ENCODE measurements at places on chromosomes 7 and 10. TPM values are rescaled to one million over a fixed set of nuclear protein-coding genes. Genes with fewer than 3 reads are reported as not detected.

The TMEM176A gene
- total RNA-seq = not detected

The CCL24 gene
- total RNA-seq = not detected

The TAX1BP1 gene
- total RNA-seq = 71.8 TPM

GRCh38 chr10:93126483-93127052 is 52.9 kb downstream of the CYP26A1 start:
- peaks cover 3% of the 10 kb centered on the region for H3K4me1 ChIP-seq
- H3K27ac ChIP-seq = no peak overlapping the region
- no peaks in the 10 kb centered on the region for H3K27me3 ChIP-seq
- H3K36me3 ChIP-seq = no peaks in the 10 kb centered on the region

- H3K4me1 ChIP-seq = no peaks in the 10 kb centered on the region
- H3K27me3 ChIP-seq = peaks cover 49% of the 10 kb centered on the region
- no peak for DNase-seq
- H3K36me3 ChIP-seq = no peaks in the 10 kb centered on the region
- no peak overlapping the region for H3K27ac ChIP-seq
These were observed 65.3 kb upstream of the SLF2 start for GRCh38 chr10:100847440-100847839.

The EBLN1 gene
- not detected for total RNA-seq

DNA sequence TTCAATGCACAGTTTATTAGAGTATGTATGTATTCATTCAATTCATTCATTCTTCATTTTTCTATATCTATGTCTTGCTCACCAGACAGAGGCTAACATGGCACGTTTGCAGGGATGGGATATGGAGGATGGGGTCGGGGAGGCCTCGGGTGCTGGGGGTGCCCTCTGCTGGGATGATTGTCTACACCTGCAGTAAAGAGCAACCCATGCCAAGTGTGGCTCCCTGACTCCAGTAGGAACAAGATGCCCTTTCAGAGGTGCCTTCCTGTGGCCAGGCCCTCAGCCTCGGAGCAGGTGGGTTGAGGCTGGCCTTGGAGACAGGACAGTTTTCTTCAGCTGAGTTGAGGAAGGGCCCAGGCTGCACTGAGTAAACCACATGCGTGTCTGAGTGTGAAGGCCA is 157.2 kb downstream of the SH2D4B start:
- peaks cover 11% of the 10 kb centered on the region for H3K27me3 ChIP-seq
- no peak overlapping the region for H3K27ac ChIP-seq
- no peaks in the 10 kb centered on the region for H3K36me3 ChIP-seq
- no peak for DNase-seq

DNA sequence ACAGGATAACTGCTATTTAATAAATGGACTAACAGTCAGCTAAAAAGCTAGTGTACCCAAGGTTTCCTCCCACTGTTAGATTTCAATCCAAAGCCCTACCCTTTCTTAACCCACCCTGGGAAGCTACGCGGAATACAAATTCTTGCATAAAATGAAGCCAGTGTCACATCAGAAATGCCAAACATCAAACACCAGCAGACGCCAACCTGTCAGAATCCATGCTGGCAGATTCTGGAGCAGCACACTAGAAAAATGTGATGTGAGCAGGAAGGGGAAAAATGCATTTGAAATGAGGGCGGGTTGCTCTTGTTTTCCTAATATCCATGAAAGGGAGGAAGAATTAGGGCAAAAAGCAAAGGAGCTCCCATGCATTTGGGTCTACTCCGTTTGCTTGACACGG is 16.1 kb upstream of the JCAD start:
- no peaks in the 10 kb centered on the region for H3K36me3 ChIP-seq
- no peak overlapping the region for H3K27ac ChIP-seq
- H3K4me1 ChIP-seq = peaks cover 2% of the 10 kb centered on the region
- peaks cover 53% of the 10 kb centered on the region for H3K27me3 ChIP-seq
- DNase-seq = no peak

The GDI2 gene
- 187 TPM for total RNA-seq

GRCh38 chr7:135666846-135667245 is 4.5 kb downstream of the STMP1 start:
- no peak overlapping the region for H3K4me3 ChIP-seq
- H3K36me3 ChIP-seq = peaks cover 15% of the 10 kb centered on the region
- no peaks in the 10 kb centered on the region for H3K27me3 ChIP-seq

DNA sequence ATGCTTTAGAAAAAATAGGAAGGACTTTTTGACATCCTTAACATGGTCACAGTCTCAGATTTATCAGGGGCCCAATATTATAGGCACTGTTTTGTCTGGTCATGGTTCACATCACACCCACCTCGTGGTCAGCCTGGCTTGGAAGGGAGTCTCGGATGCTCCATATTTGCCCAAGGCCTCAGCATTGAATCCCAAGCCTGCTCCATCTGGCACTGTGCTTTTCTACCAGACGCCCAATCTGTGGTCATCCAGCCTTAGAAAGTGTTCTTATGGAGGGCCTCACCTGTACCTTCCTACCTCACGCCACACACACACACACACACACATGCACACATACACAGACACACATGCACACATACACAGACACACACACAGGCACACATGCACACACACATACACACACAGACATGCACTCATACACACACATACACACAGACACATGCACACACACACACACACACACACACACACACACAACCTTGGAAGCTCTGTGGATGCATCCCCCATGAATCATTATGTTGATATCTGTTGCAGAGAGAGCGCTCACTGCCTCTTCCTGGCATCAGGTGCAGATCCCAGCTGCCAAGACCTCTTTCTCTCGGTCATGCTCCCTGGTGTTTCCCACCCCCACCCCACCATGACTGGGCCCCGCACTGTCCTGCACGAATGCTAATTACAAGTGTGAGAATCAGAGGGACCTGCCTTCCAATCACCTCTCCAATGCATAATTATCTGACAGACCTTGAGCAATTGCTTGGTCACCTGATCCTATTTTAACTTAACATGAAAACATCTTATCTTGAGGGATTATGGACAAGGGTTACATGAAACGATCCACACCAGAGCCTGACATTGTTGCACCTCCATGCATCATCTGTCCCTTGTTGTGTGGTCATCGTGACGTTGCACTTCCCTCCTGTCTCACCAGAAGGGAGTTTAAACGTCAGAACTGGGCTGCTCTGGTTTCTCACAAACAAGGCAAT is 122.7 kb upstream of the TMEM72 start:
- H3K27me3 ChIP-seq = peaks cover 7% of the 10 kb centered on the region
- no peak overlapping the region for H3K27ac ChIP-seq
- no peaks in the 10 kb centered on the region for H3K36me3 ChIP-seq
- H3K4me3 ChIP-seq = no peak overlapping the region
- no peaks in the 10 kb centered on the region for H3K4me1 ChIP-seq

GRCh38 chr7:81937091-81937490 is 167.2 kb upstream of the HGF start:
- no peak overlapping the region for H3K4me3 ChIP-seq
- no peak for DNase-seq
- H3K27ac ChIP-seq = no peak overlapping the region
- no peaks in the 10 kb centered on the region for H3K27me3 ChIP-seq
- no peaks in the 10 kb centered on the region for H3K36me3 ChIP-seq

GRCh38 chr10:30448092-30448491 is 14.1 kb downstream of the MAP3K8 start:
- peaks cover 11% of the 10 kb centered on the region for H3K4me1 ChIP-seq
- no peak overlapping the region for H3K27ac ChIP-seq
- no peak overlapping the region for H3K4me3 ChIP-seq
- no peak for DNase-seq

The RPEL1 gene
- not detected for total RNA-seq

The HOXA4 gene
- 0.17 TPM for total RNA-seq

DNA sequence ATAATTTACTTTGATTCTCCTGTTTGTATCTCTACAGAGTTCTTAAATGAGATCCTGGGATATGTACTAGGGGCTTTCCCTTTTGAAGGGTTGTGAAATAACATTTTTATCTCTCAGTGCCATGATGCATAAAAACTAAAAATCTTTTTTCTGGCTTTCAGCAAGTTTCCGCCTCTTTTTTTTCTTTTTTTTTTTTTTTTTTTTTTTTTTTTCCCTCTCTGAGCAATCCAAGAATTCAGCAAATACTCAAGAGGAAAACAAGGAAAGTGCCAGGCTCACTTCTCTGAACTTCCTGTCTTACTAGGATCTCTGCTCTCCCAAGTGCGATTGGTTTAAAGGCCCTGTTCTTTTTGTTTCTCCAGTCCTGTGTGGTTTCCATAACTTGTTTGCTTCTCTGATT is 79.9 kb downstream of the HYCC1 start:
- no peaks in the 10 kb centered on the region for H3K4me1 ChIP-seq
- H3K36me3 ChIP-seq = peaks cover 3% of the 10 kb centered on the region
- H3K4me3 ChIP-seq = no peak overlapping the region
- no peak for DNase-seq
- no peak overlapping the region for H3K27ac ChIP-seq

DNA sequence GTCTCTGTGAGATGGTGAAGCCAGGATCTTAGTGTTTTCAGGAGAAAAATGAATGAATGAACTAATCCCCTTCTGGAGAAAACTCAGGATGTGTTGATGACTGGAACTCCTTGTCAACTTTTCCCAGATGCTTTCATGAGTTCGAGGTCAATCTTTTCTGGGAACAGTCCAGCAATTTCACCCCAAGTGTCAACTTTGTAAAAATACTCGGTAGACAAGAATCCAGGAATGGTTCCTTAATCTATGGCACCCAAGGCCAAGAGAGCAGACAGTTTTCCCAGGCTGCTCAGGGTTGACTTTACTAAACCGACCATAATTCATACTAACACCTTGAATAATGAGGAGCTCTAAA is 31.1 kb upstream of the LYZL1 start:
- H3K4me3 ChIP-seq = no peak overlapping the region
- H3K27ac ChIP-seq = no peak overlapping the region
- no peaks in the 10 kb centered on the region for H3K36me3 ChIP-seq
- no peaks in the 10 kb centered on the region for H3K4me1 ChIP-seq
- DNase-seq = no peak

DNA sequence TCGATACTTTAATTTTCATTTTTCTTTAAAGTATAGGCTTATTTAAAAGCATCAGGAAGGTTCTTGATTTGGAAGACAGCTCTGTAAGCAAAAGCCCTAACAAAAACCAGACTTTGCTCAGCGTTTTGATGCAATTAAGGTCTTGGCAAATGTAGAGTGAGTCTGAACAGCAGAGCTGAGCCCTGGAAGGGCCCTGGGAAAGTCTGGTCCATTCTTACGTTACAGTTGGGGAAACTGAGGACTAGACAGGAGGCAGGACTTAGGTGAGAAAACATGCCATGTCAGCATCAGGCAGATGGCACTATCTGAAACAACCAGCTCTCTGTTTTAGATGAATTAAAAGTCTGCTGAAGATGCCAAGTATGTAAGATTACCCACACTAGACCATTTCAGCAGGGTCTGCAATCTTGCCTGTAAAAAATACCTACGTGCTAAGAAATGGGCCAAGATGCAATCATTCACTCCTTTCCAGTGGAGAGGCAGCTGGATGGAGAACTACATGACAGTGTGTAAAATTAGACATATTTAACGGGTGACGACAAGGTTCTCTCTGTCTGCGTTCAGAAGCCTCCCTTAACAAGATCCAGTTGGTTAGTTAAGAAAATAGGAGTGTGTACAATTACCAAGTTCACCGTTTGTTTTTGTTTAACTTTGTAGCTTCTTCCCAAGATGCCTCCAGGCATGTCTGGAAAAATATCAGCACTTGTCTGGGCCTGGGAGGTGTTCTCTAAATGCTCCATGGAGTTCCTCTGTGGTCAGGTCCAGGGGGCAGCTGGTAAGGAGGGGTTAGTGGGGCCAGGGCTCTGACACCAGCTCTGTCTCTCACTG is 502.3 kb upstream of the ZMIZ1 start:
- H3K4me1 ChIP-seq = peaks cover 2% of the 10 kb centered on the region
- no peak overlapping the region for H3K4me3 ChIP-seq
- no peak overlapping the region for H3K27ac ChIP-seq
- H3K27me3 ChIP-seq = peaks cover 8% of the 10 kb centered on the region

The LIPF gene
- total RNA-seq = not detected

The GIMAP8 gene
- 29.2 TPM for total RNA-seq

DNA sequence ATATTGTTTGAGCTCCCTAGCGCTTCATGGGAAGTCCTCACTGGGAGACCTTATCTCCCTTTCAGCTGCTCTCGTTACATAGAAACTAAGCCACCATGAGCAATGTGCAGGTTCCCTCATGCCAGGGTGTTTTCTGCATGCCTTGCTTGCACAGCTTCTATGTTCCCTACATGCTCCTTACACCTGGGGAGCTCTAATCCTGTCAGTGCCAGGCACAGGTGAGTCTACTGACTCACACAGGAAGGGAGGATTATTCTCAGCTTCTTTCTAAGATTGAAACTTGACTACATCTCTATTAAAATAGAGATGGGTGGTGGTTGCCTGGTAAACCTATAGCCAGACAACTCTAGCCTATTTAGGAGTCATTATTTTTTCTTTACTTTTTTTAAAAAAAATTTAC is 375.7 kb upstream of the CDC14C start:
- H3K27ac ChIP-seq = no peak overlapping the region
- H3K36me3 ChIP-seq = no peaks in the 10 kb centered on the region
- DNase-seq = no peak
- H3K27me3 ChIP-seq = peaks cover 3% of the 10 kb centered on the region
- H3K4me1 ChIP-seq = no peaks in the 10 kb centered on the region
- no peak overlapping the region for H3K4me3 ChIP-seq

The COL17A1 gene
- total RNA-seq = not detected

The TFR2 gene
- 11.0 TPM for total RNA-seq

- H3K36me3 ChIP-seq = no peaks in the 10 kb centered on the region
- no peak overlapping the region for H3K27ac ChIP-seq
- no peak for DNase-seq
- H3K4me3 ChIP-seq = no peak overlapping the region
These were observed 358.7 kb downstream of the PHF14 start for GRCh38 chr7:11332186-11332864.

All from activated naive CD8-positive, alpha-beta T cell treated with anti-CD3 and anti-CD28 coated beads, Interleukin-2, amount 10 ng/mL, durations not matched to agents 7 days and 5 days (primary cell).